ENCODE measurements at places on chromosomes 2 and 18.

GRCh38 chr18:70982292-70982691 is 693.4 kb downstream of the SOCS6 start:
- no peak for DNase-seq

GRCh38 chr2:12928775-12929401 is 212.2 kb downstream of the TRIB2 start:
- no peak for DNase-seq

- DNase-seq = no peak
Measured at GRCh38 chr2:107334306-107334705, 448.3 kb upstream of the ST6GAL2 start.

GRCh38 chr18:49447810-49448745 is 12.4 kb downstream of the DYM start:
- no peak for DNase-seq

DNA sequence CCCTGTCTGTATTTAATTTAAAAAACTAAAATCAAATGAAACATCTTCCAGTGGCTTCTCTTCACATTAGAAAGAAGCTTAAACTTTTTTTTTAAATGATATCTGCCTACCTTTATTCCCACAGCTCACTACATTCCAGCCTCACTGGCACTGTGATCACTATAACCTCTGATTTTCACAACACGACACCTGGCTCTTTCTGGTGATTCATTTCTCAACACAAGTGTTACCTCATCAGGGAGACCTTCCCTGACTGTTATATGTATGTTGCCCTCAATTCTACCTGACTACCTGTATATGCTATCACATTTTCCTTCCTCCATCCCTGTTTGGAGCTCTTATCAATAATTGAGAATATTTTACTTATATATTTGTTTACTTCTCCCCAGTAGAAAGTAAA is 76.6 kb downstream of the BAZ2B start:
- no peak for DNase-seq

- no peak for DNase-seq
Measured at GRCh38 chr2:207720517-207721187, 9.2 kb downstream of the CCNYL1 start.

GRCh38 chr2:99636144-99637034 is 146.6 kb upstream of the REV1 start:
- DNase-seq = no peak

DNA sequence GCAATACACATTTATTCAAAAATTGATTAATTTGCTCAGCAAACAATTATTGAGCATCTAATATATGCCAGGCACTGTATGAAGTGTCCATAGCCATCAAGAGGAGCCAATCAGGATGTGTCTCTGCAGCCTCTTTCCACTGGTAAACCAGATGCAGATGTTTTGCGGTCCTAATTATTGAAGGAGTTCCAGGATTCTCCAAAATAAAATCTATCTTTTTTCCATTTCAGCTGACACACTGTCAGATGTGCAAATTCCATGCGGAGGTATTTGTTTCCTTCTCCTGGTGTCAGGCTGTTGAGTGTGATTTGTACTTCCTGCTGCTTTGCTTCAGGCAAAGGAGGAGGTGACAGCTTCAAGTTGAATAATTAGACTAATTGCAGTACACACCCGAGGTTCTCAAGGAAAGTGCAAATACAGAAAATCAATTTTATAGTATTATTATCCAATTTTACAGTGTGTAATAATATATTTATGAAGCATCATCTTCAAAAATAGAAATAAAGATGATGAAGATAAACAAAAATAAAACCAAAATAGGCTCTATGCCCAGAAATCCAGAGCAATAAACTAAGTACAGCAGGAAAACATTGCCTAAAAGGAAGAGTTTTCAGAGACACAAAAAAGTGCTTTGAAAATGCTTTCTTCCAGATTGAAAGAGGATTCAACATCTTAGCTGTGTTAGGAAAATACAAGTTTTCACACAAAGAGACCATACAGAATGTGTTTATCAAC is 1352.9 kb upstream of the CHAC2 start:
- no peak for DNase-seq

- DNase-seq = no peak
Measured at GRCh38 chr2:149679286-149679685, 91.7 kb upstream of the MMADHC start.

DNA sequence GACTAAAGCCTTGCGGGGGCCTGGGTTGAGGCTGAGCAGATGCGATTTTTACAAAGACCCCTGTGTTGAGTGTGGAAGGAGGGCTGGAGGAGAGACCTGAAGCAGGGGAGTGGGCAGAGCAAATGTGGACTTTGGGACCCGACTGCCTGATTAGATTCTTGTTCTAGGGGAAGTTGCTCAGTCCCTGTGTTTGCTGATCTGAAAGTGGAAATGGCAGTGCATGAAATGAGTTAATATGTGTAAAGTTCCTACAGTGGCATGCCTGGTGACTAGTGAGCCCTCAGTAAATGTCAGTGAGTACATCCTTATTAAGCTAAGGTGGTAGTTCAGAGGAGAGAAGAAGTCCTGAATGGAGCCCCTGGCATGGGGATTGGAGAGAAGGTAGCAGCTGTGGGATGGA is 52.3 kb downstream of the ARMC9 start:
- no peak for DNase-seq

DNA sequence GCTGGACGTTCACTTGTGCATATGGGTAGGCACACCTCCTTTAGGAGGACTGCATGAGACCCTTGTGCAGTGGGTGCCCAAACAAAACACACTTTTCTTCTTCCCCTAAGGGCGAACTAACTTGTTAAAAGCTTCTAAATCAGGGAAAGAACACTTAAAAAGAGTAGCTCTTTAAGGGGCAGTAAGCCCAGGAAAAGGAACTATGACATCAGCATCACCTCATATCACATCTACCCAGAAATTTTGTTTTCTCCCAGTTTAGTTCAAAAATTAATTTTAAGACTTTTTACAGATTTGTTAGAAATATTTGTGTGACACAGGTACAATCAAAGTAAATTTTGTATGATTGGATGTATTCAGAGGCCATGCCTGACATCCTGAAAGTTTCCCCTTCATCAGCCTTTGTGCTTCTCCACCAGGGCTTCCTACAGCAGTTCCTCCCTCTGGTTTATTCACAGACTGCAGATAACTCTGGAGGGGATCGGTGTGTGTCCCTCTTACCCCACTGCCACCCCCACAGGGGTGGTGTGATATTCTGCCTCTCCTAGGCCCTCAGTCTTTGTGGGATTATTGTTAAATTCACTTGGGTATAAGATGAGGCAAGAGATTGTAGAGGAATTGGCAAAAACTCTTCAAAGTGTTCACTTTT is 27.6 kb downstream of the BCL2L11 start:
- DNase-seq = no peak

- DNase-seq = no peak
Measured at GRCh38 chr2:37568565-37568964, 102.9 kb downstream of the CDC42EP3 start.

DNA sequence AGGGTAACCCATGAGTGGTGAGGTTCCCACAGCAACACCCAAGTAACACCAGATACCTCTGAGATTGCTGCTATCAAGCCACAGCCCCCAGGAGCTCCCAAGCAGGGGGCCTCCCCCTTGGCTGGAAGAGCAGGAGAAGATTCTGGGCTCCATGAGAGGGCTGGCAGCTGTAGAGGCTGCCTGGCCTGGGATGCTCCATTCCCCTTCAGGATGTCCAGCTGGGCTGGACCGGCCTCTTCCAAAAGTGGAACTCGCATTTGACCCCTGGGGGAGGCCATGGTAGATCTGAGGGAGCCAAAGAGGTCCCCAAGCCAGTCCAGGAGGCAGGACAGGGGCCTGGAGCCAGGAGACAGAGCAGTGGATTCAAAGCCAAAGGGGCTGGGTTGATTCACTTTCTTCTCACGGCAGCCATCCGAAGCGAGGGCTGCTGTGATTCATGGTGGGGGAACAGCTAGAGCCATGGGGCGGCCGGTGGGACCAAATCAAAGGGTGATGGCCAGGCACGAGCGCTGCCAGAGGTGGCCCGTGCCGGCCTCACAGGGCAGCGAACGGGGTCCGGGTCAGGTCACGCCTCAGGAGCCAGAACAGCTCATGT is 95.3 kb upstream of the ID2 start:
- no peak for DNase-seq

GRCh38 chr2:167862782-167863181 is 384.6 kb downstream of the STK39 start:
- no peak for DNase-seq

DNA sequence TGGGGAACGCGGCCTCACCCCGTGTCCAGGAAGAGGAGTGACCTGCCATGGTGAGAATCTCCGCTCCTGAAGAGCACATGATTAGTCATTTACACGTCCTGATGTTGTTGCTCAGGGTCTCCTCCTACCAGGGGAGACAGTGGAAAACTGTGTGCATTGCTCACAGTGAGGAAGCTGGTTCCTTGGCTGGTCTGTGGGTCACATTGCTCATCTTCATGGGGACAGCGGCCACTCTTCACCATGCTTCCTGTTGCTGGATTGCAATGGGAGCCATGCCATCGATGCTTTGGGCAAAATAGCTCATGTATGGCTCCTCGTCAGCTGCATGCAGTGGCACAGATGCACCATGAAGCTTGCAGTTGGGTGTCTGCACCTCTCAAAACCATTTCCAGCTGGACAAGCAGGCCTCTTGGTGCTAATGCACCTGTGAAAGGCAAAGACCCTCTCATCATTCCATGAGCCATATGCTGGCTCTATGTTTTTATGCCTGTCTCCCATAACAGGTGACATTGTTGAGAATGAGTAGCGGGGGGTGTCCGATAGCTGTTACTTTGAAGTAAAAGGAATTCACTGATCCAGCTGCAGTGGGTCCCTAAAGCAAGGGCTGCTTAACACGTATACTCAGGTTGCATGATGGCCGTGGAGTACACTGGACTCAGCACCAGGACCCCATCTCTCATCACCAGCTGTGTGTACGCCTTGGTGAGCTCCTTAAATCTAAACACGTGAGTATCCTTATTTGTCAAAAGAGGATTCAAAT is 135.0 kb upstream of the ALKAL2 start:
- DNase-seq = no peak

GRCh38 chr18:2856547-2857170 is 9.9 kb downstream of the EMILIN2 start:
- DNase-seq = no peak

DNA sequence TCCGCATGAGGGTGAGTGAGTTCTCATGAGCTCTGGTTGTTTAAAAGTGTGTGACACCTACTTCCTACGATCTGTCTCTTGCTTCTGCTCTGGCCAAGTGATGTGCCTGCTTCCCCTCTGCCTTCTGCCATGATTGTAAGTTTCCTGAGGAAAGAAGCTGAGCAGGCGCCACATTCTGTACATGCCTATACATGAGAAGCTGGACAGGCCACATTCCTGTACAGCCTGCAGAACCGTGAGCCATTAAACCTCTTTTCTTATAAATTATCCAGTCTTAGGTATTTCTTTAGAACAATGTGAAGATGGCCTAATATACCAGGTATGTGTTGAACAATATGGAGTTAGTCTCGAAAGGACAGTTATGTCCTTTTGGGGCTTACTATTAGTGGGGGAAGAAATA is 281.0 kb downstream of the ALK start:
- no peak for DNase-seq

DNA sequence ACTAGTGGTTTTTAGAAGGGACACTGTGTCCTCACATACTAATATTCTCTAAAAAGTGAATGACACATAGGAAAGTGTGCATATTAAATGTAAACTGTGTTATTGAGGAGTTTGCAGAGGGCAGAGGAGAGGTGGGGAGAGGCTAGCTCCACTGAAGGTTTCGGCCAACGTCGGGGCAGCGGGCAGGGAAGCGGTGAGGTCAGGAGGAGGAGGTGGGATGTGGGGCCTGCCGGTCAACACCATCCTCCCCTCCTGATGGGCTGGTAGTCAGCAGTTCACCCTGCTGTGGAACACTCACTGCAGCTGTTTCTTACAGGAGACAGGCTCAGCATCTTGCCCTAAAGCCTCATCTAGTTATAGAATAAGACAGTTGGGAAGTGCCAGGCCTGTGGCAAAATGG is 74.2 kb downstream of the ARHGEF4 start:
- DNase-seq = no peak

DNA sequence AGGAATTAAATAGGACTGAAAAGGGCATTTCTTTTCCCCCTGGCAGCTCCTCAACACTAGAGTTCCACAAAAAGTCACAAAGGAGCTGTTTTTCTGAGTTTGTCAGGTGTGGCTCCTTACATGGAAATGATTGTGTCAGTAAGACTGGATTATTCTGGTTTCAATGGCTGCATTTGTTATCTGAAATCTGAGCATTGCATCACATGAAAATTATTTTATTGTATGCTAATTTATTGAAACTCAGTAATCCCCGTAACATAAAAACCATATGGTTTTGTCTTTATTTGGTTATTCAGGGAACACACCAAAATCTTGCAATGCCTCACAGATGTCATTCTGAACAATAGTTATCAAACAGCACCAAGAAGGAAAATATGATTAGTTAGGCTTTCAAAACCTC is 439.7 kb upstream of the TNP1 start:
- no peak for DNase-seq

DNA sequence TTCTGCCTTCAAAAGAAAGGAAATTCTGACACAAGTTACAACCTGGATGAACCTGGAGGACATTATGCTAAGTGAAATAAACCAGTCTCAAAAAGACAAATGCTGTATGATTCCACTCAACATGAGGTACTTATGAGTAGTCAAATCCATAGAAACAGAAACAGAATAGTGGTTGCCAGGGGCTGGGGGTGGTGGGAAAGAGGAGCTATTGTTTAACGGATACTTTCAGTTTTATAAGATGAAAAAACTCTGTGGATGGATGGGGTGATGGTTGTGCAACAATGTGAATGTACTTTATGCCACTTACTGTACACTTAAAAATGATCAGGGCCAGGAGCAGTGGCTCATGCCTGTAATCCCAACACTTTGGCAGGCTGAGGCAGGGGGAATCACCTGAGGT is 15.4 kb downstream of the SLC35F5 start:
- no peak for DNase-seq

- no peak for DNase-seq
Measured at GRCh38 chr18:46302528-46303485, 198.6 kb downstream of the HAUS1 start.

- no peak for DNase-seq
Measured at GRCh38 chr2:25920336-25920735, 42.0 kb upstream of the ASXL2 start.

GRCh38 chr2:159936471-159936870 is 125.9 kb downstream of the PLA2R1 start:
- DNase-seq = no peak

DNA sequence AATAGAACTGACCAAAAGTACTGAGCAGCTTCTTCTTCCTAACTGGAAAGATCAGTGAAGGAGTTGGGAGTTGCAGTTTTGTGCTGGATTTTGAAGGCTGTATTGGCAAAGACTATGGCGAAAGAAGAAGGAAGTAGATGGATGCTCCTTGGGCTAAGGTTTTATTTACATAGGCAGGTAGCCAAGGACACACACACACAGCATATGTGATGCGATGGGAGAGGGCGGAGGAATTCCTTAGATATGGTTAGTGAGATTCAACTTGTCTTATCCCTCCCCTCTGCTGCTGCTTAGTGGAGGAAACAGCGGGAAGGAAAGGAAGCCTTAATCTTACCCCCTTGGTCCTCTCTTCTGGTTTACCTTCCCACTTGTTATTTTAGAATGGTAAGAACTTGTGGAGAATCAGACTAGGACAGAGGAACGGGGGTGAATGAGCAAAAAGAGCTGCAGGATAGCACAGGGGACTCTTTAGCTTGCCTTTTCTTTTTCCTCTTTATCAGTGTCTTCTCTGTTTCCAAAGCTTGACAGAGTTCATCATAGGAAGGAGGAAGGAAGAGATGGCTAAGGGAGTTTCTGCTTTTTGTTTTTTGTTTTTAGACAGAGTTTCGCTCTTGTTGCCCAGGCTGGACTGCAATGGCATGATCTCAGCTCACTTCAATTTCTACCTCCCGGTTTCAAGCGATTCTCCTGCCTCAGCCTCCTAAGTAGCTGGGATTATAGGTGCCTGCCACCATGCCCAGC is 87.9 kb downstream of the OSBPL6 start:
- no peak for DNase-seq

- no peak for DNase-seq
Measured at GRCh38 chr2:195055996-195056395, 601.0 kb upstream of the SLC39A10 start.

All from activated naive CD4-positive, alpha-beta T cell (primary cell).